ENCODE measurements at places on chromosomes 13 and 19.

DNA sequence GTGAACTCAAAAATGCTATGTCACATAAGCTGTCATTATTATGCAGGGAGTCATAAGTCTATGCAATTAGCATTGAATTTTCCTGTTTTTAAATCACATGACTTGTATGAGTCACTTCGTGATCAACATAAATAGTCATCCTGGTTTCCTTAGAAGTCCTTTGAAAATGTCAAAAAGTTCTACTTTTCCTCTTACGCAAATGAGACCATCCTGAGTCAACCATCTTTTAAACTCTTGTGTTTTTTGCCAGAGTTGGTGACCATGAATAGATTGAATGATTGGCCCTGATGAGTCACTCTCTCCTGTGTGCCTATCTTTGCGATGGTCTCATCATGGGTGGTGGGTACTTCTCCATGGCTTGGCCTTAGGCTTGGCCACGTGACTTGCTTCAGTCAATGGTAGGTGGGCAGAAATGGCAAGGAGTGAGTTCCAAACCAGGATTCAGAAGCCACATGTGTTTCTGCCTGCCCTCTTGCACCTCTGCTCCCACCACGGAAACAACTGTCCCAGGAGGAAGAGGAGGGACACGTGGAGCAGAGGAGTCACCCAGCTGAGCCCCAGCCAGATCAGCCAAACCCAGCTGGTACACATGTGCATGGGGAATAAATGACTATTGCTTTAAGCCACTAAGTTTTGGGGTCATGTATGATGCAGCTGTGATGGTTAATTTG is 123.5 kb upstream of the CACNA1A start:
- no peak for DNase-seq

DNA sequence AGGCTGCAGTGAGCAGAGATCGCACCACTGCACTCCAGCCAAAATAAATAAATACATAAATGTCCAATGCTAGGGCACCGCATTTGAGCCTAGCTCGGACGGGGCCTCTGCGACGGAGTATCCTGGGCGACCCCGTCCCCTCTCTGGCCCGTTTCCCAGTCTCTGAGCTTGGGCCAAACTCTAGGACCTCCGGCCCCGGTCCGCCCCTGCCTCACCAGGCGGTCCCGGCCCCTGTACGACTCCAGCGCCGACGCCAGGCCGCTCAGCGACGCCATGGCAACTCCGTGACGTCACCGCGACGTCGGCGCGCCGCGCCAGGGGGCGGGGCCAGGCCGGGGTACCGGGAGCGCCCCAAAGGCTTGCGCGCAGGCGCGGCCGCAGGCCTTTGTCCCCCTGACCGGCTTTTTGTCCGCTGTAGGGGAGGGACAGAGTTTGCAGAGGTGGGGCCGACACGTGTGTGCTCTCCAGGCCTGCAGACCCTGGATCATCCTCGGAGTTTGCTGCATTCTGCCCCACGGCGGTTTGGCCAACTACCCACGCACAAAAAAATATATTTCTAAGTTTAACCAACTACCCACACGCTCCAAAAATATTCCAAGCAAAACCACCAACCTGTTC is at the start of gene PEX11G:
Gene PEX11G, minus strand, starts transcription at position 300 of the 618 bp plus-strand sequence. Its CDS starts 25 bp downstream, at position 275.
- peak; percentile 84 for DNase-seq

DNA sequence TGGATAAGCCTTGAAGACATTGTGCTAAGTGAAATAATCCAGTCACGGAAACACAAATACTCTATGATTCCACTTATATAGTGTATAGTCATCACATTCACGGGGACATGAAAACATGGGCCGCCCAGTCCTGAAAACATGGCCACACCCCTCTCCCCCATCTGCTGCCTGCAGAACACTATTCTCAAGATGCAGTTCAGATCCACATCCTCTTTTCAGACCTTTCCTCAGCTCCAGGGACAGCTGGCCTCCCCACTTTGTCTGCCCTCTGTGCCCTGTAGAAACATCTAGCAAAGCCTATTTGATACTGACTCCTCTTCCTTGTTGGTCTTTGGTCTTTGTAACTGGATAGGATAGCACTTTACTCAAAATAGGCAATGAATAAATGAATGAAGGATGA is 8.3 kb downstream of the RFX2 start:
- no peak for DNase-seq

DNA sequence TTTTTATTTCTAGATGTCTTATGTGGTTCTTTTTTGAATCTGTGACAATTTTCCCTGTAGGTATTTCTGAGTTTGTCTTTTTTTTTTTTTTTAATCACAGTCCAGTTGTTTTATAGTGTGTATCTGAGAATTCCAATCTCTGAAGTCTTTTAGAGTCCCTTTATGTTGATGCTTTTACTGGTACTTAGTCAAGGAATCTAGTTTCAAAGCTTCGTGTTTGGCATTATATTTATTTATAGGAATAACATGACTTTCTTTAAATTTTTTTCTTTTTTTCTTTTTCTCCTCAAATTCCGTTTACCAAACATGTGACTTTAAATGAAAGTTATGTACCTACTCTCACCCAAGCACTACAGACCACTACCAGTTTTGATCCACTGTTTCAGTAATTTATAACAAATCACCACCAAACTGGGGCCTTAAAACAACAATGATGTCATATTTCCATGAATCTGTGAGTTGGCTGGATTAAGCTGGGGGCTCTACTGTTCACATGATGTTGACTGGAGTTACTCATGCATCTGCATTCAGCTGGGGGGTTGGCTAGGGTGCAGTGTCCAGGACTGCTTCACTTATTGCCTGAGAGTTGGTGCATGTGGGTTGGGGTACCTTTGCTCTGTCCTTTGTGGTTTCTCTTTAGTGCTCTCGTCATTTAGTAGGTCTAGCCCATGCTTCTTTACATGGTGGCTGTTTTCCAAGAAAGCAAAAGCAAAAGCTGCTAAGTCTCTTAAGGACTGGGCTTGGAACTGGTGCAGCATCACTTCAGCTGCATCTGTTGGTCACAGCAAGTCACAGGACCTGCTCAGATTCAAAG is 22.3 kb downstream of the KCTD4 start:
- DNase-seq = no peak

- DNase-seq = no peak
Observed at GRCh38 chr13:76406243-76406642, 480.0 kb downstream of the KCTD12 start.

DNA sequence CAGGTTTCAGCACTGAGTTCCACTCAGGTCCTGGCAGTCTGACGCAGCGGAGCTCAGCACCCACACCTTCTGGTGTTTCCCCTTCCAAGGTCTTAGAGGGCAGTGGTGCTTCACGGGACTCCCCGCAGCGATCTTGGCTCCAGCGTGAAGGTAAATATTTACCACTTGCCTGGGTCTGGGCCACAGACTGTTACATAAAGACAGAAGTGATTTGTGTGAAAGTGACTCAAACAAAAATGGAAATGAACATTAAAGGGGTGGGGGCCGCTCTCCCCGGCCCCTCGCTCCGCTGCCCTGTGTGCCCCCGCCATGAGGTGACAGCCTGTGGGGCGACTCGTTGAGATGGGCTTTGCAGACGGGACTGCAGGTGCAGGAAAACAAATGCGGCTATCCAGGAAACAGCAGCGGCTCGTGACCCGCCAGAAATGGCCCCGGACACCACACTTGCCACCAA is 55.0 kb downstream of the GGACT start:
- no peak for DNase-seq

GRCh38 chr13:102984210-102984609 is 82.0 kb downstream of the SLC10A2 start:
- DNase-seq = no peak

All from stimulated activated CD8-positive, alpha-beta memory T cell treated with anti-CD3 and anti-CD28 coated beads, Interleukin-7, amount 100 ng/mL, for 1 hour (primary cell).